ENCODE measurements at places on chromosomes 2 and 18.

DNA sequence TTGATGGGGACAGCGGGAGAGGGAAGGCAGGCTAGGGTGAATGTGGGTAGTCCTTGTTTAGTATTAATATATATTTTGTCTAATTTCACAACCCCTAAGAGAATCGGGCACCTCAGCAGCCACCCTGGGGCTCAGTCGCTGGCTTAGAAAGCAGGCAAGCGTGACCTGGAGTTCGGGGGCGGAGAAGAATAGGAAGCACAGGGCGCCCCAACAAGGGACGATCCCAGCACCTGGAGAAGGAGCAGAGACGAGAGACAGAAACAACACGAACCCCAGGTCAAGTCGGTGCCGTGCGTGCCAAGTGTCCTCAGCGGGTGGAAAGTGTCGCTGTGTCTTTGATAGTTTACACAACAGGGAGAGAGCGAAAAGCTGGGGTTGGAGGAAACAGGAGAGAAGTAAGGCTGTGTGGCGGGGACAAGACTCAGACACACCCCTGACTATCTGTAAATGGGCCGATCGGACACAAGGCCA lies 95.4 kb downstream of the NFATC1 start:
- DNase-seq = no peak

DNA sequence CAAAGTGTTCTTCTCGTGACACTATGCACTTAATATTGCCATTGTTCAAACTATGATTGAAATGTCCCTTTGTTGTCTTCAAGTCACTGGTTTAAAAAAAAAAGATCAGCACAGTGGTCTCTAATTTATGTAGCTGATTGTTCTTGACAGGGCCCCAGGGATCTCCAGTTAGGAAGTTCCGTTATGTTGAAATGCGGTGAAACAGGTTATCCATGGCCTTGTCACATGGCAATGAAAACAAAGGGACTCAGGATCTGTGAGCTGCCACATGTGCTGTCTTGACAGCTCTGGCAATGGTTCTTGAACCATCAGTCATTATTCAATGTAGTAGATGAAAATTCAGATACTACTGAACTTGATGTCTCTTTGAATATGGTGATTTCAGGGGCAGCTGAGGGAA lies 147.4 kb downstream of the SETBP1 start:
- no peak for DNase-seq

GRCh38 chr18:62846313-62846712 lies 131.0 kb downstream of the PHLPP1 start:
- no peak for DNase-seq

GRCh38 chr18:67410075-67411070 lies 106.1 kb downstream of the DSEL start:
- no peak for DNase-seq

- no peak for DNase-seq
Measured at GRCh38 chr18:79871481-79872091, 73.8 kb downstream of the KCNG2 start.

GRCh38 chr18:55912071-55912470 lies 324.1 kb upstream of the TCF4 start:
- no peak for DNase-seq

- DNase-seq = no peak
Measured at GRCh38 chr18:5196253-5197031, 615 bp downstream of the AKAIN1 start.

- no peak for DNase-seq
Measured at GRCh38 chr2:108980076-108980475, 8.9 kb downstream of the EDAR start.

DNA sequence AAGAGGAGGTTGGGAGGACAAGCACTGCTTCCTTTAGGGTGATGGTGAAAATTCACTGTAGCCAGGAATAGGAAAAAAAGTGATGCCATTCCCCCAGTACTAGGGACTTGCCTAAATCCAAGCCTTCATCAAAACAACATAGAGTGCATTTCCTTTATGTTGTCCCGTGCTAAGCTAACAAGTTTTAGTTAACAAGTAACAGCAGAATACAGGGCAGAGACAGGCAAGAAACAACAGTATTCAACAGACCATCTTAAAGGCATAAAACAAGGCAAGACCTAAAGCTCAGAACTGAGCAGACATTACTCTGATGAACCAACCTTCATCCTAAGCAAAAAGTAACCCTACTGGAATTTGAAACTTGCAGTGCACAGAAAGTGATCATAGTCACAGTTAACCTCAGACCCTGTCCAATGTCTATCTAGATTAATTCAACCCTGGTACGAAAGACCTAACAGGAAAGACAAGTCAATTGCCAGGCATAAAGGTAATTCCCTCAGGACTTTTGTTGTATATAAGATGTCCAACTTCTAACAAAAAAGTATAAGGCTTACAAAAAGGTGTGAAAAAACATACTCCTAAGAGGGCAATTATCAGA lies 34.4 kb upstream of the GALNT1 start:
- no peak for DNase-seq

All from NCI-H446 treated with DMSO at 0.1 percent for 48 hours (cell line).